ENCODE measurements at places on chromosomes 4 and X.

DNA sequence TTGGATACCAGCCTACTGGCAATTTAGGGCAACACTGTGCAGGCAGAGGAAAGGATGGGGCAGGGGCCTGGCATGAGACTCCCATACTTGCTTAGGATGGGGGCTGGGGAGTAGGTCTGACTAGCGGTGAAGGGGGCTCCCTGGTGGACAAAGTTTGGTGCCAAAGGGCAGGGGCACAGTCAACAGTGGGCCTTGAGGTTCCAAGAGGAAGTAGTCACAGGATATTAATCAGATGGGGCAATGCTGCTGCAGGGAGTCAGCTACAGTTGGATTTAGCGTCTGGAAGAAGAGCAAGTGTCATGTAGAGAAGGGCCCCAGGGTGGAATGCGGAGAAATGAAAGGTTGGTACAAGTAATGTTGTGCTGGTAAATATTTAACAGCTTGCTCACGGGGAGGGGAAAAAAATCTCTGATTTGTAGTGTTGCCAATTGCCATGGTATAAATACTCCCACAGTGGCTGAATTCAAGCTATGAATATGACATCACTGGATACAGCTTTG lies 139.4 kb downstream of the PJA1 start:
- DNase-seq = peak; percentile 2

DNA sequence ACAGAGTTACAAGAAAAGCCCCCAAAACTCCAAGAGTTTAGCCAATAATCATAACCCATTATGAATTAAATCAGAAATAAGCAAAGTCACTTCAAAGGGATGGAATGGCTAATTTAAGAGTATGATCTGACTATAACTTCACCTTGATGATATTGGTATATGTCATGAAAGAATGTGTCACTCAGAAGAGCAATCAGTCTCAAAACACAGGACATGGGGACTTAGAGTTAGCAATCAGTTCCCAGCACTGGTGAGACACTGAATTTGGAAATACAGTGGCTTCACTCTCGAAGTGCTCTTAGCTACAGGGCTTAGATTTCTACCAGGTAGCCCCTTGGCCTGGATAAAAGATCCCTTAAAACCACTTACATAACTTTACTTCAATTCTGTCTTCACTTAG lies 65.7 kb upstream of the EXOC1L start:
- DNase-seq = no peak

- DNase-seq = no peak
Observed at GRCh38 chrX:44723426-44723825, 120.4 kb upstream of the DUSP21 start.

GRCh38 chr4:72375073-72375736 lies 193.8 kb downstream of the ADAMTS3 start:
- DNase-seq = peak; percentile 32

GRCh38 chrX:18490806-18491555 lies 65.6 kb downstream of the CDKL5 start:
- DNase-seq = no peak

GRCh38 chr4:125314676-125315575 lies at the start of gene FAT4:
TSS of gene FAT4 (plus strand) at chr4:125314955. CDS start at chr4:125316412, 1,457 bp downstream.
- peak; percentile 94 for DNase-seq

DNA sequence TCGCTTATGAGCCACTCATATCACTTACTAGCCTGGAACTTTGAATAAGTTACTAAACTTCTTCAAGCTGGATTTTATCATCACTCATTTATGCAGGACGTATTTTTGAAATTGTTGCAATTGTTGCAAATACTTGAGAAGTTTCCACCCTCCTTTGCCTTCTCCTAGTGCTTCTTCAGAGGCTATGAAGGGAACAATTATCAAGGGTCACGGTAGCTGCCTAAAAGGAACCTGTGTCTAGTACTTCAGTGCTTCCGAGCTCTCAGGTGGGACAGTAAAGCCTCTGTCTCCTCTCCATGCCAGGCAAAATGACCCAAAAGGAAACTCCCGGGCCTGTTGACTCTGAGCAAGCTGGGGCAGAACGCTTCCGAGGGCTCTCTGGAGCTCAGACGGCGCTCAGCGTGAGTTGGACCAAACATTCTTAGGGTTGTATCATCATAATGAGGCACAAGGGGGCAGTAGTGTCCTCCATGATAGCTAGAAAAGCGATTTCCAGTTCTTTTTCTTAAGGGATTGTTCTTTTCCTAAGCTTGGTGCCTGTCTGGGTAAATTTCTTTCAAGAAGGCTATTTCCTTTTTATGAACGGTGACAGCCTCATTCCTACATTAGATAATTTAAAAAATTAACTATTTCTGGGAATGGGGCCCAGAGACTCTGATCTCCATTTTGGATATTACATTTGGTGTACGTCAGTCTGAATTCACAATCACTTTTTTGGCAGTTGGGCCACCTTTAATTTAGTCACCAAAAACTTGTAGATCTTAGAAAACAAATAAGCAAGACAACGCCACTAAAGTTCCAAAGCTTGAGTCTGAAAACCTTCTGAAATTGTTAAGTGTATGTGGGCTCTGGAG lies 73.1 kb downstream of the PACRGL start:
- peak; percentile 71 for DNase-seq

- no peak for DNase-seq
Observed at GRCh38 chrX:19627081-19627480, 111.8 kb upstream of the MAP3K15 start.

GRCh38 chr4:10161146-10161545 lies 44.5 kb upstream of the WDR1 start:
- DNase-seq = no peak

DNA sequence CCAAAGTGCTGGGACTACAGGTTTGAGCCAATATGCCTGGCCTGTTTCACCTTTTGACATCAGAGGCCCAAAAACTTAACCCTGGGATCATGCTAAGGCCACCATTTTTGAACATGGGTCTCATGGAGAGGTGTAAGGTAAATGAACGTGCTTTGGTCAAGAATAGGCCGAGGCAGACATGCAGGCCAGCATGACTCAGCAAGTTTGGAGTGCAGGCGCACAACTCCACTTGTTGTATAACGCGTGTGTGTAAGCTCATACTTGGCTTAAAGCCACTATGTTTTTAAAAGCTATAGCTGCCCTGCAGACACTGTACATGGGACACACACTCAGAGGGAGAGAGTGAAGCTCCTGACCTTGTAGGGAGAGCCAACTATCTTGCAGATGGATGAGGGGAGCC lies 43.8 kb upstream of the HPSE start:
- peak; percentile 27 for DNase-seq

DNA sequence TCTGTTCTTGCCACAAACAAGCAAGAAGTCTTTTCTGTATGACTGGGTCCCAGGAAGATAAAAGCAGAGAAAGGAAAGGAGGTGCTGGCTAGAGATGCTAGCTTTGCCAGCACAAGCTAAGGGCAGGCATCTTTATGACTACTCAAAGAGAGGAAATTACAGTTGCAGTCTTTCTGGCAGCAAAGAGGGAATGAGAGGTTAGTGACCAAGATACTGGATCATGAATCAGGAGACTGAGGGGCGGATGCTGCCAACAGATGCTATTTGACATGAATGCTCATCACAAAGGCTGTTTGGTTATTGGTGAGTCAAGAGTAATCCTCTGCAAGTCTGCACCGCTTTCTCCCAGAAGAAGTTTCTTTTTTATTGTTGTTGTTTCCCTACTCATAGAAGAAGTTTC lies 5.5 kb upstream of the XIAP start:
- no peak for DNase-seq

- no peak for DNase-seq
Observed at GRCh38 chr4:19472666-19473065, 779.0 kb upstream of the SLIT2 start.

GRCh38 chr4:120007896-120008436 lies 58.7 kb downstream of the MAD2L1 start:
- no peak for DNase-seq

DNA sequence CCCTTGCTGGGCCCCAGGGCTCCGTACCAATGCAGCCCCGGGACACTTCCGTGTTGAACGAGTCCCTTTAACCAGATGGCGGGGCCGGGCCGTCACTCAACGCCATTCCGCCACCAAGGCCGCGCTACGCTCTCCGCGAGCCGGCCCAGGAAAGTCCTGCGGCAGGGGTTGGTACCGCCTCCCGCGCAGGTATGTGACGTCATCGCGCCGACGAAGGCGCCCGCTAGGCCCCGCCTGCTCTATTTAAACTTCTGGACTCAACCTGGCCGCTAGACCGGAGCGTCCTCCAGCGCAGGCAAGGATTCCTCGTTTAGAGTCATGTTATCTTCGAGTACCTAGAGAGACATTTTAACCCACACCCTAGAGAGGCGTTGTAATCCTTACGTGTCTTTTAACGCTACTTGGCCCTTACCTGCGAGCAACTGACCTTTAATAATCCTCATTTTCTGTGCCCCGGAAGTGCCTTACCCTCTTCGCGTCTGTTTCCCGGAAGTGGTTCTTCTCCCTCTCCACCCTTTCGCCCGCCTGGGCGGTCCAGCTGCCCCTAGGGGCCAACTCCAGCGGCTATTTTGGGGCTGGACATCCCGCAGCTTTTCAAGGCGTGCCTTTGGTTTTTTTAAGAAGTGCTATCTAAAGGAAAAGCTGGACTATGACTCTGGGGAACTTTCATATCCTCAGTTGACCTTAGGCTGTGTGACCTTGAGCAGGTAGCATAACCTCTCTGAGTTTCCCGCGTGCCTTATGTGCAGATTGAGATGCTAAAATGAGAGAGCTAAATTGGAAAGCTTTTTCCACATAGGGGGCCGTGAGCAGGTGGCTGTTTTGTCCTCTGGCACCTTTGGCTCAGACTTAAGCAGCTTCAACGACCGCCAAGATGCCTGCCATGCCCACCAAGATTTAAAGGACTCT lies at the start of gene PNPLA4:
Gene PNPLA4 (minus strand): TSS at position 155 of the 909 bp plus-strand sequence. CDS start 1,294 bp downstream, outside the sequence.
- DNase-seq = peak; percentile 98

- no peak for DNase-seq
Observed at GRCh38 chr4:146436423-146437162, 85.1 kb downstream of the SLC10A7 start.

DNA sequence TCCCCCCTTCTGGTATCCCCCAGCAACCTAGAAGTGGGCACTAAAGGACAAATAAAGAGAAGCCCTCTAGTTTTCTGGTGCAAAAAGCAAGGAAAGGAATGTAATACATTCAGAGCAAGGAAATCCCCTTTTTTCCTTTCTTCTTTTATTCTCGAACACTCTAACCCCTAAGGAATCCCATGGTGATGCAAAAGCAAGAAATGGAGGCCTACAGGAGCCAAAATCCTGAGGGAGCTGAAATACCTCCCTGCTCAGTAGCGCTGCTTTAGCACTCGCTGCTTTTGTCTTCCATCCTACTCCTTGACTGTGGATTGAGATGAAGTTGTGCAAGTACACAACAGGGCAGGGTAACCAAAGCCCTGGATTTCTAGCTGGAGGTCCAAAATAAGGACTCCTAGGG lies 251.0 kb downstream of the PRDM5 start:
- no peak for DNase-seq

- no peak for DNase-seq
Observed at GRCh38 chr4:76373919-76374552, 46.9 kb downstream of the CCDC158 start.

DNA sequence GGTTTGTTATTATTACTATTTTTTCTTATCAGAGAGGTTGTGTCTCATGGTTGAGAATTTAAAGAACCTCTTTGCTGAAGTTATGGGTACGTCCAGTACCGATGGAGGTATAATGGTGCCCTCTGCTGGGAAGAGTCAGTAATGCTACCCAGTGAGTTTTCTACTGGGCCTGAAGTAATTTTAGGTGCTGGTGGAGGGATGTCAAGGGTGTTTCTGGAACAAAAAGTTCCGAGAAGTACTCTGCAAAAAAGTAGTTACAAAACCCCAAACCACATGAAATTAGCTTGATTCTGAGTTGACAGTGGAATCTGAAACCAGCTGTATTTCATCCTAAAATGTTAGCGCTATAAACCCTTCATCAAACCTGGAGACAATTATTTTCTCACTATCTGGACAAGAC lies 102.5 kb upstream of the MID1 start:
- DNase-seq = peak; percentile 83

GRCh38 chr4:179536694-179537093 lies 2094.5 kb upstream of the AGA start:
- peak; percentile 4 for DNase-seq

- peak; percentile 70 for DNase-seq
Observed at GRCh38 chr4:76624241-76624681, 189.2 kb downstream of the SHROOM3 start.

- DNase-seq = no peak
Observed at GRCh38 chr4:26175006-26175786, 145.6 kb upstream of the RBPJ start.

GRCh38 chr4:20831746-20832145 lies 131.5 kb downstream of the PACRGL start:
- no peak for DNase-seq

GRCh38 chr4:185254434-185254833 lies 45.0 kb downstream of the SNX25 start:
- no peak for DNase-seq

DNA sequence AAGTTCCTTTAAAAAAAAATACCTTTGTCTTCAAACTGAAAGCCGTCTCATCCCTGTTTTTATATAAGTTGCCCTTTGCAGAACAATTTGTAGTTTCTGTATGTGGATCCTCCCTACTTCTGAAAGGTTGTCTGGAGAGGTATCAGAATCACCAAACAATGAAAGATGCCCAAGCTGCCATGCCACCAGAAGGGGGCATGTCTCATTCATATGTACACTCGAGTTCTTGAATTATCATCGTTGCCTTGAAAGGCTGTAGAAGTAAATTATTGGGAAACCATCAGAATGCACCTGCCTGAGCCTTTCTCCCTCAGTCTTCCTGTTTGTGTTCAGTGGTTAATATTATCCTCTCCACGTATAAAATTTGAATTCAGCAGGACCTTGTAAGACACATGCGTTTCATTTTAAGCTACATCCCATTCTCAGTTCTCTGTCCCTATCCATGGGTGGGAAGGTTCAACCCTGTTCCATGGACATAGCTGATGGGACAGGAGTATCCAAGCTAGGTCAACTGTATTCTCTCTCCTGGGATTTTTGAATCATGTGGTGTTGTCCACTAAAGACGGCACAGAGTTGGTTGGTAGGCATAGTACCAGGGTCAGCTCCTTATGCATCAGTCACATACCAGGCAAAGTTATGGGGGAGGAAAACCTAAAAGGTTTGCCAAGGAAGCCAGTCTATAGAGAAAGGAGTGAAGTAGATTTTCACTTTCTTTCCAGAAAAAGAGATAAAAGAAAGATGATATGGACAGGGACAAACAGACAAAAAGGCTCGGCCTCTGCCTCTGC lies 24.0 kb downstream of the GALNT7 start:
- no peak for DNase-seq

DNA sequence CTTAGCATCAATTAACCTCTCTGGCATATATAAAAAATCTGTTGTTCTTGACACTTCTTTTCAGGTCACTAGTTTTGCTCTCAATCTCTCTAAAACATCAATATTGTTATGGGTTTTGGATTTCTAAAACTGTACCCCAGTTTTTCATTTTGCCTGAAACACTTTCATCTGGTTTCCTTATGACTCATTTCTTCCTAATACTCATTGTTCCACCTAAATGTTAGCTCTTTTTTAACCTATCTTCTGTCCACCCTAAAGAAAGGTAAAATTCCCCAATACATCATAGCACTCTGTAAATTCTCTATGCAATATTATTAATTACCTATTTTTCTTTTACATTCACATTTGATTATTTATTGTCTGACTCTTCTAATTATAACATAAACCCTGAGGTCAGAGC lies 575.5 kb upstream of the NDST4 start:
- no peak for DNase-seq
